T-helper 17 cell (primary cell): ENCODE measurements at places on chromosomes 5 and 9.

- no peak for DNase-seq
These were observed 313.2 kb downstream of the ENC1 start for GRCh38 chr5:74327339-74327685.

GRCh38 chr9:2261421-2262103 is 246.4 kb downstream of the SMARCA2 start:
- no peak for DNase-seq

- DNase-seq = no peak
These were observed 301.6 kb downstream of the NR2F1-AS1 start for GRCh38 chr5:93279296-93279963.

GRCh38 chr5:95649274-95649673 is 2.7 kb downstream of the RFESD start:
- no peak for DNase-seq

DNA sequence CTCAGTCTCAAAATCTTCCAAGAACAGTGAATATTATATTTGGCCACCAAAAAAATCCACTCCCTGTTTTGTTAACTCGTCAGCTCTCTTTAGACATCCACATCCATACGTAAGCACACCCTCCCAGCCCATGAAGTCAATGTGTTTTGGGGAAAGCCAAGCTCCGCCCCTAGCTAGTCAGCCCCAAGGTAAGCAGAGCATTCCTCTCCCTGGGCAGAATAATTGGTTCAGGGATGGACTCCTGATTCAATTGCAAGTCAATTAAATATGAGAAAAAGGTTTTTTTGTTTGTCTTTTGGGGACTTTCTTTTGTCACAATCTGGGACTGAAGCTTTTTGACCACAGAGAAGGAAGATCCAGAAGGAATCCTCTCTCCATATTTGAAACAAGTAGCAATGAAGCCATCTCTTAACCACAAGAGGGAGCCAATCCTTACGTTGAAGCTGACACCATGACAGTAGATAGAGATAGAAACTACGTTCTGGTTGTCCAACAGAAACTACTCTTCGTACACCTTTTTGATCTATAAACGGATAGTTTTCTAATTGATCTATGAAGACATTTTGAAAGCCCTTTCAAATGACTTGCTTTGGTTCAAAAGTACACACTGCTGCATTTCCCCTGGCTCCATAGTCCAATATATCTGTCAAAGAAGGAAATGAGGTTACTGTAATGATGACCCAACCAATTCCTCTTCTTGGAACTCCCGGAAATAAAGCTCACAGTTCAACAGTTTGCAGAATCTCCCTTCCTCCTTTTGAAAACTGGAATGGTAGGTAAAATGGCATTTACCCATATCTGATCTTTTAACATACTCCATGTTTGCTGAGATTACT is 166.4 kb downstream of the TLE1 start:
- no peak for DNase-seq

DNA sequence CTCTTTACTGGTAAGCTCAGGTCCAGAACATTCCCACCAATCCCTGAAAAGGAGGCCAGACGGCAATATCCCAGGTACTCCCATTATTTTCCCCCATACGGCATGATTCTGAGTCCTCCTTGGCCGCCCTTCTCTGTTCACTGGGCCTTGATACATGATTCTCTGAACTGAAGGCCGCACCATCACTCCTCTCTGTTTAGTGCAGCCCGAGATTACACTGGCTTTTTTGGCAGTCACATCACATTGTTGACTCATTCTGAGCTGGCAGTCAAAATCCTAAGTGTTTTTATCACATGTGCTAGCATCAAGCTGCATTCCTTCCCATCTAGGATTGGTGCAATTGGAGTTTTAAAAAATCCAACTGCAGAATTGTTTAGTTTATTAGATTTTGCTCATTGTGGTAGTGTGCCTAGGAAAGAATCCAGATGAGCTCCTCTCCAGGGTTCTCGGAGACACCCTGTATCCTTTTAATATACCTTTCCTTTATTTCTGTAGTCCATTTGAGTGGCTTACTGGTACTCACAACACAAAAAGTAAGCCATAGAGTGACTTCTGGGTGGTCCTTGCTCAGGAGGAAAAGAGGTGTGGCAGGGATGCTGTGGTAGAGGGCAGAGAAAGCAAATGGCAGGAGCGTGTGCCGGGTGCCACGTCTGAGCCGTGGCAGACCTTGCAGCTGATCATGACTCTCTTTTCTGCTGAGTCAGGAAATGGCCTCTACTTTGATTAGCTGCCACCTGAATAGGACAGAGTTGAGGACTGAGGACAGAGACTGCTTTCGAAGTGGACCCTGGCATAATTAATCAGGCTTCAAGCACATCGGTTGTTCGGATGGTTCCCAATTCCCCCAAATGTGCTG is 121.1 kb upstream of the IL12B start:
- no peak for DNase-seq

GRCh38 chr5:143842920-143843319 is 31.0 kb downstream of the HMHB1 start:
- DNase-seq = no peak

DNA sequence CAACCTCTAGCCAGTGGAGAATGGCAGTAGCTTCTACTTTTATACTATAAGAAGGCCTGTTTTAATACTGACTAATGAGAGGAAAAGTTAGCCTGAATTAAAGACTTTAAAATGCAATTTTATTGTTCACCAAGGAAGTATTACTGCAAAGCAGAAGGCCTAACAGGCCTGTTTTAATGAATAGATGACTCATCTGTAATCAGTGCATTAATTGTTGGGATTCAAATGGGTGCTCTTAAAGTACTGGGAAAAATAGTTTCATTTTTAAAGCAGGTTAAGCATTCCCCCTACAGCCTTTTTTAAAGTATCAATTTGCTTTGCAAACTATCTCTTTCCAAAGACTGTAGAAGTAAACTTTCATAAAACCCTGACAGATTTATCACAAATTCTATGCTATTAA is 147.7 kb downstream of the SIL1 start:
- no peak for DNase-seq

DNA sequence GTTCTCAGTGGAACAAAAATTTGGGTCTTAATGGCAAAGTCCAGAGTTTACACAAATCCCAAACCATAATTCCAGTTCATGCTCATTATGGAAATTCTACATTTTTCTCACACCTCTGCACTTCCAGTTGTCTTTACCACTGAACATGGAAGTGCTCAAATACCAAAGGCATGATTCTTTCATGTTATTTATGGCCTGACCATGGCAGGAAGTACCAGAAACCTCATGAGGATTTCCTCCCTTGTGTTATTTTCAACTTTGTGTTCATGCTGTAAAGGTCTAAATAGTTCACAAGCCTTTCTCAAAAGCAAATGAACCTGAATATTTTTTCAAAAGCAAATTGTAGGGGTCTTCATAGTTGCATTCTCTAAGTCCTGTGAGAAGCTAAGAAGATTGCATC is 82.0 kb upstream of the ITGA1 start:
- no peak for DNase-seq

DNA sequence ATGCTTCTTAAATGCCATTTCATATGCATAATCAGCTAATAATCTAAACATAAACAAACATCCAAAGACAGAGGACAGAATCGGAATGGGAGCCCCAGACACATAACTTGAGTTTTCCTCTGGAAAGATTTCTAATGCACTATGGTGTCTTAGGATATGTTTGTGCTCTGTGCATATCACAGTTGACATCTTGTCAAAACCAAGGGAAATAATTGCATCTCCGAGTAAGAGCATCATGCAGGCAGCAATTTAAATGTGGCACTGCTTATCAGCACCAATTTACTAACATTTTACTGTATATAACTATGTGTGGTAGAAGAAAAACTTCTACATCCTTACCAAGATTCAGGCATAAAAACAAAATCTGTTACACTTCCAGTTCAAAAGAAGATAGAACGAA is 217.9 kb downstream of the GLIS3 start:
- DNase-seq = no peak
